ENCODE measurements at places on chromosomes 6 and 20.

GRCh38 chr6:118876198-118876597, 17.8 kb upstream of the ASF1A start:
- no peak for DNase-seq

DNA sequence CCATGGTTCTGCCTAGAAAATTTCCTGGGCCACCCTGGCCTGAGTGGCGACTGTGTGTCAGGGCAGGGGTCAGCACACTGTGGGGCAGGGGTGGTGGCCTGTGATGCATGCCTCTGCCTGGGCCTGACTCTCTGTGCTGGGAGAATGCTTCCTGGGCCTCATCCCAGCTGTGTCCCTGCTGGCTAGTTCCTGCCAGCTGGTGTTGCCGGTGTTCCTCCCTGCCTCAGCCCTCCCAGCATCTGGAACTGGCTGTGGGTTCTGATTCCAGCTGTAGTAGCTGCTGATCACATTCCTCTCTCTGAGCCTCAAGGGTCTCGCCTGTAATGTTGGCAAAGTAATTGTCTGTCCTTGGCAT, 101.5 kb downstream of the SYCP2 start:
- no peak for DNase-seq

- DNase-seq = no peak
Measured at GRCh38 chr6:33590531-33591198, 10.6 kb upstream of the BAK1 start.

DNA sequence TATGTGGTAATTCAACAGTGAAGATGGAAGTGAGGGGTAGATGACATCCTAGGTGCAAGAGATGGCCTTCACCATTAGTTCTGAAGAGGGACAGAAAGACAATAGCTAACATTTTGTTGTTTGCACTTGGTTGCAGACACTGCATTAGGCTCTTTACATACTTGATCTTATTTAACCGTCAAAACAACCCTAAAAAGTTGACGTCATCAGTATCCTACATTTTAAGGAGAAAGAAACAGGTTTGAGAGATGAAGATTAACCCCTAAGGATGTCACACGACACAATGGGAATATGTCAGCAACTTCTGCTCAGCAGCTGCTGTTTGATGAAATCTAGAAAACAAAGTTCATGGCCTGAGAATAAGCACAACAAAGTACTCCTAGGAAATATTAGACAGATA, 72.6 kb upstream of the MC3R start:
- no peak for DNase-seq

GRCh38 chr6:93319304-93319703, 100.1 kb downstream of the EPHA7 start:
- no peak for DNase-seq

- no peak for DNase-seq
Measured at GRCh38 chr6:145116591-145117178, 618.6 kb downstream of the EPM2A start.

- DNase-seq = no peak
Measured at GRCh38 chr6:147081076-147081609, 123.1 kb upstream of the STXBP5 start.

DNA sequence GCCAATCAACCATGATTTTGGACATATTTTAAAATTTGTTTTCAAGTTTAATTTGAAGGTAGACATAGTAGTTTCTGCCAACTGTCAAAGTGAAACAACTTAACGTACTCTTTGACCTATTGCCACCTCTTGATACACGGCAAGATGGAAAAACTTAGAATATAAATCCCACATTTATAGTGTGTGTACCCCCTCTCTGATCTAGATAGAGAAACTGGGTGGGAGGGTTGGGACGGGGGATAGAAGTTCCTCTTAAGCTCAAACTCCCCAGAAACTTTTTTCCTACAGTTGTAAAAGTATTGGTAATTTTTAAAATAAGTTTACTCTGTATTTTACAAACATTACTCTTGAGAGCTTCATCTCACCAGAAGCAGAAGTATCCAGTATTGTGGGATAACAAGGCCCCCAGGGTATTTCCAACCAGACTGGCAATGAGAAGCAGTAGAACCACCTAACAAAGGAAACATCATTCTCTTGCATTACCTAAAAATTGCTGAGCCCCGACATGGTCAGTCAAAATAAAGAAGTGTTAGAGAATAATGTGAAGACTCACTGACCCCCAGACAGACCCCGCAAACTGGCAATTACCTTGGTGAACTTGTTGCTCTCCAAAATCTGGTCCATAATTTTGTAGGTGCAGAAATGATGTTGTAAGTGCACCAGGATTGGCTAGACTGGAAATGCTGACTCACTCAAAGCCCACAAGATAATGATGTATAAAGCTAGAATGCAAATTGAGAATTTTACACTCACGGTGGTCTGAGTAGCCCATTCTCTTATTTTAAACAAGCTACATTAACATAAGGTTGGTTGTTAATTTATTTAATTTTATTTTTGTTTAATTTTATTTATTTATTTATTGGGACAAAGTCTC, 74.7 kb upstream of the TNFAIP3 start:
- no peak for DNase-seq

- peak; percentile 25 for DNase-seq
Measured at GRCh38 chr20:431012-431904, 23.2 kb downstream of the RBCK1 start.

DNA sequence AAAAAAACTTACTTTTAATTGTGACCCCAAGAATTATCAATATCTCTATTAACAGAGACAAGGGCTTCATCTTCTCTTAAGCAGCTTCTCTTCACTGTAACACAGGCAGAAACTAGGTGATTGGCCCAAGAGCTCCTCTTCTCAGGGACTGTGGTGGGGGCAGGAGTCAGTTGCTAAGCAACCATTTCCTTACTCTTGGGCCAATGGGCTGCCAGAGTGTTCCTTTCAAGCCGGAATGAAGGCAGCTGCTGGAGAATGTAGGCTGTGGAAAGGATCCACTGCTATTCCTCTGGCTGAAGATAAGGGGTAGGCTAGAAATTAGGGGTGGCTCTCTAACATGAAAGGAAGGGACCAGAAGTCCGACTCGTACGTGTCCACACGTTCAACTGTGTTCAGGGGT, at the start of gene SEL1L2:
Gene SEL1L2, minus strand, starts transcription at position 150 of the 400 bp plus-strand sequence. Its CDS starts 80 bp downstream, at position 70.
- no peak for DNase-seq

- no peak for DNase-seq
Measured at GRCh38 chr6:39926668-39927067, 7.6 kb downstream of the MOCS1 start.

Data from stimulated activated CD4-positive, alpha-beta T cell treated with anti-CD3 and anti-CD28 coated beads, Interleukin-15, amount 100 ng/mL, for 48 hours (primary cell).